Astrocyte (in vitro differentiated cells and primary cell): ENCODE measurements at places on chromosomes 11 and 22.
A peak's percentile ranks its signal among the peaks of the same experiment; 100 is the strongest.

DNA sequence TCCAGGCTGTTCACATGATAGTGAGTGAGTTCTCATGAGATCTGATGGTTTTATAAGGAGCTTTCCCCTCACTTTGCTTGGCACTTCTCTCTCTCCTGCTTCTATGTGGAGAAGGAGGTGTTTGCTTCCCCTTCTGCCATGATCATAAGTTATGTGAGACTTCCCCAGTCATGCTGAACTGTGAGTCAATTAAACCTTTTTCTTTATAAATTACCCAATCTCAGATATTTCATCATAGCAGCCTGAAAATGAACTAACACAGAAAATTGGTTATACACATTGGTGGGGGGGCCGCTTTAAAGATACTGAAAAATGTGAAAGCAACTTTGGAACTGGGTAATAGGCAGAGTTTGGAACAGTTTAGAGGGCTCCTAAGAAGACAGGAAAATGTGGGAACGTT lies 741.1 kb upstream of the LUZP2 start:
- H3K27ac ChIP-seq: no peak overlapping the region
- H3K4me1 ChIP-seq: no peaks in the 10 kb centered on the region
- no peak for DNase-seq

- H3K27ac ChIP-seq: no peak within 1 kb of the TSS
- no peaks in the 10 kb centered on the region for H3K27me3 ChIP-seq
- peaks cover 5% of the 10 kb centered on the region for H3K4me1 ChIP-seq
- H3K4me3 ChIP-seq: no peak within 1 kb of the TSS
- H3K36me3 ChIP-seq: no peaks in the 10 kb centered on the region
Observed at GRCh38 chr11:102625177-102625576, at the start of gene MMP20. TSS of gene MMP20 (minus strand) at chr11:102625332. CDS start at chr11:102625319, 13 bp downstream.

- no peak overlapping the region for H3K4me3 ChIP-seq
- H3K4me1 ChIP-seq: no peaks in the 10 kb centered on the region
- H3K36me3 ChIP-seq: no peaks in the 10 kb centered on the region
- no peak overlapping the region for H3K27ac ChIP-seq
Observed at GRCh38 chr11:59960502-59961381, 3.1 kb upstream of the OOSP4A start.

- no peak overlapping the region for H3K27ac ChIP-seq
- H3K4me3 ChIP-seq: no peak overlapping the region
- DNase-seq: no peak
- H3K4me1 ChIP-seq: no peaks in the 10 kb centered on the region
Observed at GRCh38 chr11:31687256-31687655, 123.9 kb downstream of the PAX6 start.

GRCh38 chr11:34570584-34570983 lies 50.3 kb upstream of the EHF start:
- no peaks in the 10 kb centered on the region for H3K36me3 ChIP-seq
- H3K4me1 ChIP-seq: no peaks in the 10 kb centered on the region
- peak; percentile 73 for DNase-seq
- no peak overlapping the region for H3K27ac ChIP-seq

DNA sequence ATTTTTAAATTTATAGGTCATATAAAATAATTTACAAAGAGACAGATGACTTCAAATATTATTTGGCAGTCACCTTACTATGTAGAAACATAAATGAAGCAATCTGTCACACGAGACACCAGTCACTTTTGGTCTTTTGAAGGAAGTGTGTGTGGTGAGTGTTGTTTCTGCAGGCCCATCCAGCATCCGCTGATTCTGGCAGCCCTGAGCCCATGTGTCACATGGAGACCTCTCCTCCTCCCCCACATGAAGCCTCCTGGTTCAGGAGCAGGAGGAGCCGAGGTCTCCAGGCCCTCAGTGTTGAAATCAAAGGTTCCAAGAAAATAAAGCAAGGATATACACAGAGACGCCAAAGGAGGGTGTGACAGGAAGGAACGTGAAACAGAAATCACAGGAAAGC lies 60.1 kb downstream of the ARFGAP3 start:
- no peak for DNase-seq
- no peaks in the 10 kb centered on the region for H3K4me1 ChIP-seq
- H3K27me3 ChIP-seq: no peaks in the 10 kb centered on the region
- peaks cover 19% of the 10 kb centered on the region for H3K36me3 ChIP-seq
- no peak overlapping the region for H3K4me3 ChIP-seq

DNA sequence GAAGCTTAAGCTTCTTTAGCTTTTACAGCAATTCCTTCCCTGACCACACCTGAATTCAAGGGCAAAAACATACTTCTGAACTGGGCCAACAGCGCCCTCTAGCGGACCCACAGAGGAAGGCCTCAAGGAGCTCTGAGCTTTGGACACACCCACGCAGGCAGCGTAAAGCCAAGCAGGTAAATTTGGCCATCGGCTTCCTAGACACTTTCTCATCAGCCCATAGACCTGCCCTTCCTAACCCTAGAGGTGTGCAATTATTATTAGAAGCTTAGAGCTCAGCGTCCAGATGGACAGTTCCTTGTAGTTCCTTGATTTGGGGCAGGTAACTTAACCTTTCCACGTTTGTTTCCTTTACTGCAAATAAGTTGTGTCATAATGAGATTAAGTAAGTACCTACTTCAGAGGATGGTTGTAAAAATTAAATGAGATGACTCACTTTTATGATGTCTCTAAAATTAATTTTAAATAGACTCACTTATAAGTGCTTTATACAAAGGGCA lies 25.7 kb upstream of the HMGXB4 start:
- H3K4me3 ChIP-seq: no peak overlapping the region
- no peaks in the 10 kb centered on the region for H3K36me3 ChIP-seq
- DNase-seq: peak; percentile 38
- no peak overlapping the region for H3K27ac ChIP-seq
- H3K27me3 ChIP-seq: peaks cover 12% of the 10 kb centered on the region

- DNase-seq: peak; percentile 81
- H3K36me3 ChIP-seq: peaks cover 13% of the 10 kb centered on the region
- H3K27ac ChIP-seq: no peak overlapping the region
Observed at GRCh38 chr11:111707039-111707690, 59.0 kb downstream of the PPP2R1B start.

DNA sequence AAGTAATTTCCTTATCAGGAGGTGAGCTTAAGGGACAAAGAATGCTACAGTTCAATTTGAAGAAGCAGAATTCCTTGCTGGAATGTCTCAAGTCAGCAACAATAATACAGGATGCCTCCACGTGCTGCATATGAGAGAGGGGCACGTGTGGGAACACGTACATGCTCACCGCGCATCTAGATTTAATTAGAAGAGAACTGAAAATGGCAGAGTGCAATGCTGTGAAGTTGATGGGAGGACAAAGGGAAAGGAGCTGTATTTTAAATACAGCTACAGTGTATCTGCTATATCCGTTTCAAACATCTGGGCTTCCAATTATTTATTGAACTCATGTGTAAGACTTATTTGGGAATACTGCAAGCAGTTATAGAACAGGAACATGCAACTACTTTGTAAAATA lies 328.7 kb downstream of the SOX6 start:
- no peaks in the 10 kb centered on the region for H3K36me3 ChIP-seq
- H3K4me3 ChIP-seq: no peak overlapping the region
- no peak for DNase-seq
- H3K4me1 ChIP-seq: no peaks in the 10 kb centered on the region
- no peak overlapping the region for H3K27ac ChIP-seq
- H3K27me3 ChIP-seq: no peaks in the 10 kb centered on the region

GRCh38 chr11:131924457-131925201 lies 554.2 kb downstream of the NTM start:
- no peaks in the 10 kb centered on the region for H3K36me3 ChIP-seq
- H3K27ac ChIP-seq: peak overlapping the region; percentile 92
- peak; percentile 76 for DNase-seq
- peak overlapping the region; percentile 5 for H3K4me3 ChIP-seq

DNA sequence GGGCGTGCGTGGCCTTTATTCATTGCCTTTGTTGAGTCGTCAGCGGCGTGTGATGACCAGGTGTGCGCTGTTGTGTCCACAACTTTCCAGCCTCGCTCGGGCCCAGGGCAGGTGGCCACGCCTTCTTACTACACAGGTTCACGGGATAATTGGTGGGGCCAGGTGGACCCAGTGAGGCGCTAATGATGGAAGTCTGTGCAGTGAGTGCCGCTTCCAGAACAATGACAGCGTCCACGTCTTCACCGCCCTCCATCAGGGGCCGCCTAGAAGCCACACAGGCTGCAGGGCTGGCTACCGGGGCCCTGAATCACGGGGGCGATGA lies 1197.3 kb downstream of the BRD1 start:
- no peaks in the 10 kb centered on the region for H3K36me3 ChIP-seq
- H3K4me3 ChIP-seq: no peak overlapping the region
- H3K27ac ChIP-seq: no peak overlapping the region
- H3K4me1 ChIP-seq: peaks cover 11% of the 10 kb centered on the region

DNA sequence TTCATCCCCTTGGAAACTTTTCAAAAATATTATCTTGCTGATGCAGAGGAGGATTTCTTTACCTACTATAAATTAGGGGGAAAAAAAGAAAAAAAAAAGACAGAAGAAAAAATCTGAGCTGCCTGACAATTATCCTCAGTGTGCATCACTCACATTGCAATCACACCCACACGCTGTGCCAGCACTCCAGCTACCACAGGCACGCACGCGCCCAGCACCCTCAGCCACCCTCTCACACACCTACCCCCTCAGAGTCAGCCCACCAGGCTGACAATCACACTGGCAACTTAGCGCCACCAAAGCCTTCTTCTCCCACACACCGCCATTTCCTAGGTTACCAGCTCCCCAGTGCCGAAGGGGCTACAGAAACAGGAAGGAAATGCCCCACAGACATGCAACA lies 236.1 kb downstream of the KCNA4 start:
- no peaks in the 10 kb centered on the region for H3K27me3 ChIP-seq
- DNase-seq: no peak
- H3K4me1 ChIP-seq: no peaks in the 10 kb centered on the region
- no peaks in the 10 kb centered on the region for H3K36me3 ChIP-seq
- no peak overlapping the region for H3K27ac ChIP-seq

GRCh38 chr22:19821523-19822300 lies 33.0 kb downstream of the GNB1L start:
- H3K36me3 ChIP-seq: no peaks in the 10 kb centered on the region
- no peak overlapping the region for H3K27ac ChIP-seq
- H3K4me3 ChIP-seq: no peak overlapping the region
- no peaks in the 10 kb centered on the region for H3K4me1 ChIP-seq
- no peaks in the 10 kb centered on the region for H3K27me3 ChIP-seq

- no peaks in the 10 kb centered on the region for H3K36me3 ChIP-seq
- no peak overlapping the region for H3K4me3 ChIP-seq
- peaks cover 17% of the 10 kb centered on the region for H3K4me1 ChIP-seq
- H3K27me3 ChIP-seq: no peaks in the 10 kb centered on the region
- DNase-seq: no peak
- H3K27ac ChIP-seq: no peak overlapping the region
Observed at GRCh38 chr22:50258361-50259292, 2.9 kb downstream of the MAPK12 start.

- DNase-seq: no peak
- H3K27me3 ChIP-seq: no peaks in the 10 kb centered on the region
- H3K36me3 ChIP-seq: peaks cover 43% of the 10 kb centered on the region
- no peak overlapping the region for H3K4me3 ChIP-seq
Observed at GRCh38 chr22:45698094-45698493, 26.5 kb downstream of the ATXN10 start.

DNA sequence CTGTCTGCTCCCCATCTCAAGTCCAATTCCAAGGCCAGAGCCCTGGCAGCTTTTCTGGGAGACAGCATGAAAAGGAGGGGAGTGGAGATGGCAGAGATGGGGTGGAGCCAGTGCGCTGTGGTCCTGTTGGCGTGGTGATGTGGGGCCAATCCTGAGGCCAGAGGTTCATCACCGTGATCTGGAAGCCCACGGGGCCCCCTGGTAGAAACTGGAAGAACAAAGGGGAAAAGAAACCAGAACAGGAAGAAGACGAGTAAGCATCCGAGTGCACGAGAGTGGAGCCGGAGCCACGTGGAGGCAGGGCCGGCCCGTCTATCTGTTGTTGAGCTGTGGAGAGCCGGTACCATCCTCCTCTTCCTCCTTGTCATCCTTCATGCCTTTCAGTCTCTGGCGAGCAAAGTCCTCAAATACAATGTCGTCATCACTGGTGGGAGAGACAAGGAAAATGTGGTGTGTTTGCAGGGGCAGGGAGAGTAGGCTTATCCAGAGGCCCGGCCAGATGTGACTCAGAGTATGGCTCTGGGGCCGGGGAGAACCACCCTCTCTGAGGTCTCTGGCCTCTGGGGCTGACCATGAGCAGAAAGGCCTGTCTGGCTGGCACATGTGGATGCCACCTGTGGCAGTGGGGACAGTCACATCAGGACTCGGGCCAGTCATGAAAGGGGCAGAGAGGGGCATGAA lies 25.4 kb downstream of the TPBGL start:
- peaks cover 4% of the 10 kb centered on the region for H3K27me3 ChIP-seq
- no peaks in the 10 kb centered on the region for H3K4me1 ChIP-seq
- H3K27ac ChIP-seq: no peak overlapping the region
- no peak for DNase-seq
- no peaks in the 10 kb centered on the region for H3K36me3 ChIP-seq

DNA sequence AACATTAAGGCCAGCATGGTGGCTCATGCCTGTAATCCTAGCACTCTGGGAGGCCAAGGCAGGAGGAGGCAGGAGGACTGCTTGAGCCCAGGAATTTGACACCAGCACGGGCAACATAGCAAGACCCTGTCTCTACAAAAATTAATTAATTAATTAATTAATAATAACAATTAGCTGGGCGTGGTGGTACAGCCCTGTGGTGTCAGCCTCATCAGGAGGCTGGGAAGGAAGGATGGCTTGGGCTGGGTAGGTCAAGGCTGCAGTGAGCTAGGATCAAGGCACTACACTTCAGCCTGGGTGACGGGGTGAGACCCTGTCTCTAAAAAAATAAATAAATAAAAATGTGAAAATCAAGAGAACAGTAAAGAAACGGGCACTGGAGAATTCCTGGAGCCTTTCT lies 1.4 kb downstream of the ARFGAP3 start:
- peak overlapping the region; percentile 88 for H3K4me3 ChIP-seq
- peak overlapping the region; percentile 90 for H3K27ac ChIP-seq
- H3K4me1 ChIP-seq: peaks cover 13% of the 10 kb centered on the region
- DNase-seq: no peak
- H3K36me3 ChIP-seq: no peaks in the 10 kb centered on the region

DNA sequence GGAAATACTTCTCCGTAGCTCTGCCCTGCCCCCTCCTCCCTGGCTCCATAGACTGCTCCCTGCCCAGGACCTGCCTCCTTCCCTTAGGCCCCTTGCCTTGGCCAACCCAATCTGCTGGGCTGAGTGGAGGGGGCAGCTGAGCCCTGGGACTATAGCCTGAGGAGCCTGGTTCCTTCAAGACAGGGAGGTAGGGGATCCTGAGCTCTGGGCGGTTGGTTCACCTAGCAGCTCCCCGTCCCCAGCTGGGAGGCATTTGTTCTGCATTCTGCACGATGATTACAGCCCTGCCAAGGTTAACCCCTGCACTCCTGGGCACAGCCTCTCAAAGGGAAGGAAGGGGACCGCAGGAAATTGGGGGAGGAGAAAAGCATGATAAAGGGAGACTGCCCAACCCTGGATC lies 3.6 kb upstream of the CDC42EP1 start:
- peaks cover 30% of the 10 kb centered on the region for H3K4me1 ChIP-seq
- H3K27ac ChIP-seq: no peak overlapping the region
- no peak for DNase-seq
- H3K27me3 ChIP-seq: no peaks in the 10 kb centered on the region
- H3K36me3 ChIP-seq: no peaks in the 10 kb centered on the region
- no peak overlapping the region for H3K4me3 ChIP-seq

GRCh38 chr11:83813296-83813695 lies 527.1 kb upstream of the CCDC90B start:
- no peaks in the 10 kb centered on the region for H3K27me3 ChIP-seq
- no peak overlapping the region for H3K27ac ChIP-seq
- H3K4me3 ChIP-seq: no peak overlapping the region
- no peak for DNase-seq
- peaks cover 8% of the 10 kb centered on the region for H3K4me1 ChIP-seq
